Mucosa of gallbladder (tissue), 1 donor: ENCODE measurements at places on chromosomes 12 and 14. TPM values are rescaled to one million over a fixed set of nuclear protein-coding genes. Genes with fewer than 3 reads are reported as not detected.

The HRK gene
- 0.03 TPM for total RNA-seq

The ERP27 gene
- total RNA-seq = 0.49 TPM

The TMEM179 gene
- 1.5 TPM for total RNA-seq

The WIF1 gene
- 0.81 TPM for total RNA-seq

The VRTN gene
- total RNA-seq = 0.32 TPM

The RASSF9 gene
- 1.9 TPM for total RNA-seq

The LACRT gene
- total RNA-seq = not detected

The ENDOU gene
- total RNA-seq = not detected

The ALDH2 gene
- total RNA-seq = 259 TPM

The LYZ gene
- total RNA-seq = 1,541 TPM

The NGB gene
- not detected for total RNA-seq

The CLEC14A gene
- 18.6 TPM for total RNA-seq

The OR6C2 gene
- total RNA-seq = not detected

The OASL gene
- total RNA-seq = 3.1 TPM

The LRFN5 gene
- 2.8 TPM for total RNA-seq

The ETNK1 gene
- total RNA-seq = 116 TPM

The HVCN1 gene
- 7.1 TPM for total RNA-seq

The WBP11 gene
- total RNA-seq = 41.1 TPM

The OSGEP gene
- total RNA-seq = 35.4 TPM

The ETV6 gene
- total RNA-seq = 54.5 TPM

The SOX5 gene
- total RNA-seq = 15.0 TPM

The MYF5 gene
- total RNA-seq = not detected

The CAPS2 gene
- 12.4 TPM for total RNA-seq

The OS9 gene
- 249 TPM for total RNA-seq

The ADAMTS20 gene
- not detected for total RNA-seq

The PZP gene
- 0.12 TPM for total RNA-seq

The LTB4R gene
- 6.5 TPM for total RNA-seq

The DCN gene
- 387 TPM for total RNA-seq

The TBX5 gene
- 0.20 TPM for total RNA-seq

The INHBC gene
- not detected for total RNA-seq

The FBRSL1 gene
- 67.1 TPM for total RNA-seq
